Tongue (tissue), 3 donors: ENCODE measurements at places on chromosomes 7 and 10. TPM values are rescaled to one million over a fixed set of nuclear protein-coding genes. Genes with fewer than 3 reads are reported as not detected.

DNA sequence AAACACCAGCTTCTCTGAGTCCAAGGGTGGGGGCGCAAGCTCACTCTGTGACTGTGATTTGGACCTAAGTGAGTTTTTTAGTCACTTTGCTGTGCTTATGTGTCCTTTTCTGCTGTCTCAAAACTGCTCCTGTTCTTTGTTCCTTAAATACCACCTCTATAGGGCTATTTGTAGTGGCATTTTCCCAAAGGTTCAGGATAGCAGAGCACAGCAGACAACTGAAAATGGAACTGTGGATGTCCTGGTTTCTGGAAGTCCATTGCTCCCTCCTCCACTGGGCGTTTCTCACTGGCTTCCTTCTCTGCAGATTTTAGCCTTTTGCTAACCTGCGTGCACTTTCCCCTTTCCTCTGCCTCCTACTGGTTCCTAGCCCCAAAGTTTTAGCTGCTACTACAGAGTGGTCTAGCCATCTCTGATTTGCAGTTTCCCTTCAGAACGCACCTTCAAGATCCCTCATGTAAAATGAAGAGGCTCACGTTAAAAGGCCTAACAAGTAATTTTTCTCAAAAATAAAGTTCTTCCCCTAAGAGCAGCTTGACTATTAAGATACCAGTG lies 25.6 kb downstream of the BLVRA start:
- no peak for DNase-seq

GRCh38 chr10:110648692-110649346 lies 4.7 kb downstream of the RBM20 start:
- no peak for DNase-seq

DNA sequence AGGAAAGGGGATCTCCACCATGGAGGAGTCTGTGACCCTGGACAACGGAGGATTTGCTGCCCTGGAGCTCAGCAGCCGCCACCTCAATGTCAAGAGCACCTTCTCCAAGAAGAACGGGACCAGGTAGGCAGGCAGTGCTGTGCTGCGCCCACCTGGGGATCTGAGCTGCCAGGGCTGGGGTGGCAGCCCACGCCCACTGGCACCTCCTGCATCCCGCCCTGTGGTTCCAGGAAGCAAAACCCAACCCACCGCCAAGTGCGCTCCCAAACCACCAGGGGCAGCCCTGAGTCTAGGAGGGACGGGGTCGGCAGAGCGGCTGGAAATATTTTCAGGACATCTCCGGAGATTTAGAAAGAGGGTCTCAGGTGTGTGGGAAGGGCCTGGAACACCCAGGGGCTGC lies 440.3 kb upstream of the FOXK1 start:
- no peak for DNase-seq

GRCh38 chr10:19817231-19817933 lies 1.1 kb downstream of the PLXDC2 start:
- DNase-seq, result peak; percentile 71

DNA sequence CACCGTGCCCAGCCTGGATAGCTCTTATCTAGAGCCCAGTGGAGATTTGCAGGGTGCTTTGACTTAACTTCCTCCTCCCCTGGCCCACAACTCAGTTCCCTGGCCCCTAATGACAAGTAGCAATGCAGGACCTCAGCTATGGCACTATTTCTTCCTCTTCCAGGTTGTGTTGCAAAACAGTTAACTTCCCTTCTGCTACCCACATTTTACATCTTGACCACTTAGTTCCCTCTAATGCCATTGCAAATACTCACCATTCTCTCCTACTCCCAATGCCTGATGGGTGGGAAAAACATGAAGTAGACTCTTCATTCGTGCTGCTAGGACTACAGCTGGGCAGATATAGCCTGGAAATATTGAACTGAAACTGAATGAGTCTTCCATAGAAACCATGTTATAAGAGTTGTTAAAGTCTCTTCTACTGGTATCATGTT lies 39.1 kb upstream of the FGL2 start:
- peak; percentile 10 for DNase-seq

- peak; percentile 8 for DNase-seq
Observed at GRCh38 chr10:16673443-16673842, 143.8 kb downstream of the RSU1 start.

GRCh38 chr10:3290550-3290949 lies 118.0 kb upstream of the PITRM1 start:
- DNase-seq, result no peak

SYNPO2L gene
- 28.0 TPM for total RNA-seq

NIPSNAP2 gene
- 177 TPM for total RNA-seq

HOXA6 gene
- not detected for total RNA-seq
